Activated T-helper 1 cell treated with Interleukin-2 at 50 U/mL for 16 hours (primary cell): ENCODE measurements at places on chromosomes 3 and 15.
A peak's percentile ranks its signal among the peaks of the same experiment; 100 is the strongest.

DNA sequence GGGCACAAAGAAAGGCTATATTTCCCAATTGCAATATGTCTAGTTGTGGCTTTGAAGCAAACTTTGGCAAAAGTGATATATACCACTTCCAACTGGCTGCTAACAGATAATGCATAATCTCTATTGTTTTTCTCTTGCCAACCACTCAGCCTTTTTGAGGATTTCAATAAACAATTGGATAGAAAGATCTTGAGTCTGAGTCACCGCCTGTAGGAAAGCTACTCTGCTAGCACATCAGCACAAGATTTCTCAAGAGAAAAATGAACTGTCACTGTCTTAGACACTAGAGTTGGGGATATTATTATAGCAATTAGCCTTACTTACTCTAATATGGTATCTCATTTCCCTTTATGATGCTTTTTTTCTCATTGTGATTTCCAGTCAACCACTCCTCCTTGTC is 119.7 kb downstream of the SST start:
- DNase-seq: no peak

DNA sequence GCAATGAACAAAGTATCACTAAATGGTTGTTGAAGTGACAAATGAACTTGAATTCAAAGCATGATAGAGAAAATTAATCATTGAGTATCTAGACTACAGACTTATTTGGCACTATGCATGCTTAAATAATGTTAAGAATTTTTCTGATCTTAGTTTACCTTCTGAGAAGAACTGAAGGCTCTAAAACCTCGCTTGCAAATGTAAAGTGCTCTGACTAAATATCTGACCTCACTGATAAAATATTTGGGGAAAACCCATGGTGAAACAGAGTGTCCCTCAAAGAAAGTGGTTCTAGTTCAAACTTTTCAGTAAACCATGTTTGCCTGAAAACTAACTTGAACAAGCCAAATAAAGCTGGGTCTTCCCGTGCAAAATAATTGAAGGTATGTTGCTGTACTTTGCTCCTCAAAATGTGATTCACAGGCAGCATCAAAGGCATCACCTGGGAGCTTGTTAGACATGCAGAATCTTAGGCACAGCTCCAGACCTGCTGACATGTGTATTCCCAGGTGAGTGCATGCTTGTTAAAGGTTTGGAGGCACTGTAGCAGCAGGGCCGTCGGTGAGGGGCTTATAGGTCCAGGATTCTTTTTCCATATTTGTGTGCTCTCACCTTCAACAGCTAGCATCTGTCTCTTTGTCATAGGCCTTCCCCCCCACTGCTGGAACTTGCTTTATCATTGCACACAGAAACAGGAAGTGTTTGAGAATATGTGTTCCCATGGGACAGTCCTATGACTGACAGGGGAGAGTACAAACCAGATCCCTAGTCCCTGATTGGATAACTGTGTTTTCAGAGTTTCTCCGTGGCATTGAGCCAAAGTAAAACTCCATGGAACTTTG is 524.2 kb upstream of the LMCD1 start:
- no peak for DNase-seq

DNA sequence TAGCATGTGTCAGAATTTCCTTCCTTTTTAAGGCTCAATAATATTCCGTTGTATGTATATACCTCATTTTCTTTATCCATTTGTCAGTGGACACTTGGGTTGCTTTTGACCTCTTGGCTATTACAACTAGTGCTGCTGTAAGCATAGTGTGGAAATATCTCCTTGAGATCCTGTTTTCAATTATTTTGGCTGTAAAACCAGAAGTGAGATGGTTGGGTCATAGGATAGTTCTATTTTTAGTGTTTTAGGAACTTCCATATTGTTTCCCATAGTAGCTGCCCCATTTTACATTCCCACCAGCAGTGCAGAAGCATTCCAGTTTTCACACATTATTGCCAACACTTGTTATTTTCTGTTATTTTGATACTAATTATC is 70.4 kb upstream of the C15orf39 start:
- no peak for DNase-seq

DNA sequence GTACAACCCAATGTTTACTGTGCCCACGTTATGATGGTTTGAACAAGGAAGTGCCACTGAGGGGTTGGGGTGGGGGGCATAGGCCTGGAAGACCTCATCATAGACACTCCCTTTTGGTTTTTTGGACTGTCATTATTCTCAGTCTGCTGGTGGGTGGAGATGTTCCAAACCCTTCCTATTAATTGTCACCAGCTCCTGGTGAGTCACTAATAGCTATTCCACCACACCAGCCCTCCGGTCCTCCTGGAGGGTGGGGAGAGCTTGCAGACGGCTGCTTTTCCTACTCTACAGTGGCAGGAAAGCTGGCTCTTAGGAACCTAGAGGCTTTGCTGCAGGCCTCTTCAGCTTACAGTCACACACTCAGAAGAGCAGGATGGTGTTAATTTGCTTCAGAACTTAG is 9.0 kb upstream of the COPG1 start:
- DNase-seq: no peak

- DNase-seq: no peak
Measured at GRCh38 chr3:100548053-100548452, 55.6 kb downstream of the TMEM45A start.

DNA sequence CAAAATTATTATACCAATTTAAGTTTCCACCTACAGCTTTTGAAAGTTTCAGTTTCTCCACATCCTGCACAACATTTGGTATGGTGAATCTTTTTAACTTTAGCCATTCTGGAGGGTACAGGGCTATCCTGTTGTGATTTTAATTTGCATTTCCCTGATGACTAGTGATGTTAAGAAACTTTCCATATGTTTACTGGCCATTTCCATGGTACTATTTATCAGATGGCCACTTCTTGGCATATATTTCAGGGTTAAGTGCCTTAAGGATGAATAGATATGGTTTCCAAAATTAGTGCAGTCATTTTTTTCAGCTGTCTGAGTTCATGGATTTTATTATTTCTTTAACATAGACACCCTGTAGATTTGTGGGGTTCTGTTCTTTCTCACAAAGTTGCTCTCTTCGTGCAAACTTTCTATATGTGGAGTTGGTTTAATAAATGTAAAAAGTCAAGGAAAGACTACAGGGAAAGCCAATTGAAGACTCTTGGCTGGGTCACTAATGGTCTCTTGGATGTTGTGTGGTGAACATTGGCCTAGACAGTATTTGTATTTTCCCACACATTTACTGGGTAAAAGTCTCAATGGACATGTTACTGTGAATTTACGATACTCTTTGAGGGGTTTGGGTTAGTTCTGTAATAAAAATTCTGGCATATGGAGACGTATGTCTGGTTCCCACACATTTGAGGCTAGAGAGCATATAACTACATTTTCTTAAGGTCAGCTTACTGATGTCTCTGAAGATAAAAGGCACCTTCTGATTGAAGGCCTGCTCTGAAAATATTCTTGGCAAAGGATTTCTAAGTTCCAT is 147.5 kb upstream of the PDZRN3 start:
- DNase-seq: no peak

DNA sequence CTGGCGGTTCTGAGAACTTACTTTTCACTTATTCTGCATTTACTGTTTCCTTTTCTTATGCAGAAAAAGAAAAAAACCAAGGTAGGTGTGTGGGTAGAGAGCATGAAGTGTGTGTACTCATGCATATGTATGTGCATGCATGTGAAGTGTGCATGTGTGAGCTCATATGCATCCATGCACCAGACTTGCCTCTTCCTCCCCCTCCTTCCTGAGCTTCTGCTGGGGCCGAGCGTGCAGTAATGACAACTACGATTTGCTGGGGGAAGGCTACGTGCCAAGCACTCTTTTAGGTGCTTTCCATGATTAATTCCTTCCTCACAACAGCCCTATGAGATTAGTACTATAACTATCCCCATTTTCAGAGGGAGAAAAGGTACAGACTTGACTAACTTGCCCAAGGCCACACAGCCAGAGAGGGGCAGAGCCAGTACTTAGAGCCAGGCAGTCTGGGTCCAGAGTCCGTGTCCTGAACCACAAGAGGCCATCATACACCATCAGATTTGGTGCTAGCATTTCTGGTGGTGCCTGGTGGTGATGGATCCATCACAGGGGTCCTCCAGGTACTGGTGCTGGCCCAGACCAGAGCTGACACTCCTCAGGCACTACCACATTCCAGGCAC is 46.7 kb downstream of the CAPN3 start:
- no peak for DNase-seq

DNA sequence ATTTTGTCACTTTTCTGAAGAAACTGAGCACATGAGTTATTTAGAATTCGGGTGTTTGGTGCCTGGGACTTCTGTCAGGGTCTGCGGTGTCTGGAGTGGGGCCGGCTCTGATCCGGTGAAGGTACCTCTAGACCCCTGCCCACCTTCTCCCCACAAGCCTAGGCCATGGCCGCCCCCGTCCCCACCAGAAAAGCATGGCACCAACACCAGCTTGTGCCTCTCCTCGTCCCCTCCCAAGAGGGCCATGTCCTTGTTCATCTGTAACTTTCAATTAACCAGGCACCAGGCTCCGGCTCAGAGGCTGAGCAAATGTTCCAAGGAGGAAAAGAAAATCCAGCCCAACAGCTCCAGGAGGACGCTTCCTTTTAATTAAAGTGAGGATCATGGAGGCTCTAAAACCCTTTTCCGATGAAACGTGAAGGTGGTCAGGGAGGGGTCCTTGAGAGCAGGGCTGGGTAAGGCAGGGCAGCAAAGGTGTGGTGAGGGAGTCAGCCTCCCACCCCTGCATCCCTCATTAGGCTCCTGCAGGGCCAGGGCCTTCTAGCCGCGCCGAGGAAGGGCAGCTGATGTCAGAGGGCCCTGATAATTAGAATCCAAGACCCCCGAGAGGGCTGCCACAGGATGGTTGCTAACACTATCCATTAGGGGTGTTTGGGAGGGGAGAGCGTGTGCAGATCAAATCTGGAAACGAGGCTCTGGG is 62.3 kb downstream of the SLC6A1 start:
- DNase-seq: no peak

- no peak for DNase-seq
Measured at GRCh38 chr15:72554471-72555425, 80.6 kb downstream of the ARIH1 start.

- DNase-seq: no peak
Measured at GRCh38 chr15:41559239-41559782, 299 bp downstream of the TYRO3 start.

GRCh38 chr3:194271460-194272035 is 79.6 kb downstream of the CPN2 start:
- no peak for DNase-seq

DNA sequence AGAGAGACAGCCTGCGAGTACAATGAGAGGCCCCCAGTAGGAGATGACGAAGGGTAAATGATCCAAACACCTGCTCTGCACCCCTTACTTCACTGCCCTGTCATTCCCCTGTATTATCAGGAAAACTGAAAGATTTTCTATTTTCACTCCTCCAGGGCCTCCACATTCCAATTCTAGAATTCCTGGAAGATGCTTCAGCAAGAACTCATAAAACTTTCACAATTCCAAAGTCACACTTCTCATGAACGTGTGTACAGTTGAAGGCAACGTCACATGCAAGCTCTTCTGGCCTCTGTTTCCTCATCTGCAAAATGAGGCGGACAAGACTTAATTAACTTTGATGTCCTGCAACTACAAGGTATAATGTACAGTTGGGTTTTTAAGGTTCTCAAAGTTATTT is 62.8 kb upstream of the SPATA12 start:
- DNase-seq: no peak

DNA sequence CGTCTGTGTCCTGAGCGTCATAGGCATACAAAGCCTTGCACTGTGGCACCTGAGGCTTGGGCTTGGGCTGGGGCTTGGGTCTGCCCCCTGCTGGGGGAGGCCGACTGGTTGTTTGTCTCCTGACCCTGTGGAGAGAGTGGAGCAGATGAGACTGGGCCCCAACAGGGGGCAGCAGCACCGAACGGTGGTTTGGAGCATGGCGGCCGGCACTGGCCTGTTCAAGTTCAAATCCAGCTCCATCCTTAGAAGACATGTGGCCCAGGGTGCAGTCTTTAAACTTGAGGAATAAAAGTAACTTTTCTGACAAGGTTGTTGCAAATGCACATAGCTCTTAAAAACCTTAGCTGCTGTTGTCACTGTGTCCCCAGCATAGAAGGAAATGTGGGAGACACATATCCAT is 33.3 kb downstream of the CCNB2 start:
- DNase-seq: peak; percentile 37

- DNase-seq: no peak
Measured at GRCh38 chr15:78347586-78348543, 7.7 kb downstream of the CRABP1 start.

- DNase-seq: no peak
Measured at GRCh38 chr3:138399766-138400165, 34.6 kb upstream of the ESYT3 start.

GRCh38 chr3:64369390-64369789 is 144.1 kb upstream of the PRICKLE2 start:
- no peak for DNase-seq

DNA sequence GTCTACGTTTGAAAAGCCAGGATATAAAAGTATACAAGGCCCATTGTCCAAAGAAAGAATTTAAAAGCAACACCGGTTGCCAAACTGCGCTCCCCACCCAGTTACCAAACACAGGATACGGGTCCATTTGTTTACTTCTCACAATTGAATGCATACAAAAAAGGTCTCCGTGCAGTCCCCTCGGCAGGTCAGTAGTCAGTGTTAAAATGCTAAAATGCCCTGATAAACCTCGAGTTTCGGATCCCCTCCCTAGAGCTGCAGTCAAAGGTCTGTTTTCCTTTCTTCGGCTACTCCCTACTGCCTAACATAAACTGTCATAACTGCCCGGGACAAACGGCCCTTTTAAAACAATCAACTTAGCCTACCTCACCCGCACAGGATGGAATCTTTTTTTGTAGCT is 534.6 kb downstream of the FOXP1 start:
- DNase-seq: no peak

DNA sequence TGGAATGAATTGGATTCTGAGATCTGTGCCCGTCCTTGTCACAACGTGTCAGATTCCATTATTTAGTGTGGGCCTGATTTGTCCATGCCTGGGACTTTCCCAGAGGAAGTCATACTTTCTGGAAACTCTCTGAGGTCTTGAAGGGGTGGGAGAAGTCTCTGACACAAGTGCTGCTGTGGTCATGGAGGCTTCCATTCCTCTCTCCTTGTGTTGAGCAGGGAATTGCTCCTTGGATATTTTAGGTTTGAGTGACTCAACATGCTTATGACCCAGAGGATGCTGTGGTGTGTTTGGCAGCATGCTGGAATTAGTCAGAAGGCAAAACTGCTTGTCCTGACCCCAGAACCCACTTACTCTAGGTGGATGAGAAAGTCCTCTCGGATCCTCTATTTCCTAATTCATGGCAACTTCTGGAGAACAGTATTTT is 132.1 kb downstream of the LPP start:
- no peak for DNase-seq

DNA sequence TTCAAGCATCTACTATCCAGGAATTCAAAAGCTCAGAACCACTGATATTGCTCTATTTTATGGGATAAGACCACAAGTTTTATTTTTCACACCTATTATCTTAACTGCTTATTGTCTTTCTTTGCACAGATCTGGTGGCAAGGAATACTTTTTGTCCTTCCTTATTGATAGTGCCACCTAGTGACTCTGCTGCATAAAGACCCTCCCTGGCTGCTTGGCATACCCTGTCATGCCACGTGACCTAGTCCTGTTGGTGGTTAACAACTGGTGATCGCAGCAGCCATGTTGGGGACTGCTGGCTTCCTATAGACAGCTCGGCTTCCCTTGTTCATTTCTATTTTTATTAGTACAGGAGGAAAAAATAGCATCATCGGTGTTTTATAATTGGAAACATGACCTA is 236.3 kb downstream of the MEX3B start:
- DNase-seq: no peak
